ENCODE measurements at places on chromosomes 7 and 10. TPM values are rescaled to one million over a fixed set of nuclear protein-coding genes. Genes with fewer than 3 reads are reported as not detected.

CLRN3 gene
- not detected for total RNA-seq

CALU gene
- 155 TPM for total RNA-seq

TRIM73 gene
- 2.0 TPM for total RNA-seq

HOXA2 gene
- total RNA-seq: not detected

TCERG1L gene
- total RNA-seq: 3.0 TPM

SPDYE8 gene
- not detected for total RNA-seq

ZNF488 gene
- total RNA-seq: 7.5 TPM

LOXL4 gene
- 7.9 TPM for total RNA-seq

ODAD2 gene
- 3.2 TPM for total RNA-seq

NEBL gene
- total RNA-seq: 45.6 TPM

ADAM22 gene
- 42.2 TPM for total RNA-seq

LDB3 gene
- total RNA-seq: 24.9 TPM

OPALIN gene
- total RNA-seq: not detected

FGL2 gene
- total RNA-seq: 34.0 TPM

RHOBTB1 gene
- 41.4 TPM for total RNA-seq

PDE1C gene
- 60.9 TPM for total RNA-seq

PDK4 gene
- 8.9 TPM for total RNA-seq

CYP3A7 gene
- not detected for total RNA-seq

ZNF107 gene
- 13.6 TPM for total RNA-seq

AKR1C1 gene
- 10.5 TPM for total RNA-seq

FOXP2 gene
- total RNA-seq: 109 TPM

IQUB gene
- 4.2 TPM for total RNA-seq

GPR15LG gene
- not detected for total RNA-seq

LRIT1 gene
- 51.8 TPM for total RNA-seq

MOGAT3 gene
- total RNA-seq: not detected

PRTFDC1 gene
- 29.0 TPM for total RNA-seq
